ENCODE measurements at places on chromosomes 12 and 14. TPM values are rescaled to one million over a fixed set of nuclear protein-coding genes. Genes with fewer than 3 reads are reported as not detected.

GRCh38 chr14:96156804-96157760, 47.6 kb upstream of the BDKRB2 start:
- no peak for DNase-seq

- no peak for DNase-seq
Measured at GRCh38 chr14:79802093-79802492, 409.2 kb downstream of the DIO2 start.

DNA sequence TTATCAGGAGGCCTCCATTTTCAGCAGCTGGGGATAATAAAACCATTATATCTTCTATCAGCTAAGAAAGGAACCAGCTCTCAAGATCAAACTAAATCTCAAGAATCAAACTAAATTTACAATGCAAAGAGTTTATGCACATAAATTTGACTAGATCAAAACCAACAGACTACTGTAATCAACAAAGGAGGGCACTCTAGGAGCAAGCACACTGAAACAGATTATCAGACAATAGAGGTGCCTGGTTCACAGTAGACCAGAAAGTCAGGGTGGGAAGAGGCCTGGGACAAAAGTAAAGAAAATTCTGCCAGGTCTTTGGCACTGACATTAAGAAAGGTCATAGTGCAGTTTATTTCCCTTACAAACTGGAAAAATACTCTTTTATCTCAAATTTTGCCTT, 61.0 kb downstream of the HECTD4 start:
- no peak for DNase-seq

DNA sequence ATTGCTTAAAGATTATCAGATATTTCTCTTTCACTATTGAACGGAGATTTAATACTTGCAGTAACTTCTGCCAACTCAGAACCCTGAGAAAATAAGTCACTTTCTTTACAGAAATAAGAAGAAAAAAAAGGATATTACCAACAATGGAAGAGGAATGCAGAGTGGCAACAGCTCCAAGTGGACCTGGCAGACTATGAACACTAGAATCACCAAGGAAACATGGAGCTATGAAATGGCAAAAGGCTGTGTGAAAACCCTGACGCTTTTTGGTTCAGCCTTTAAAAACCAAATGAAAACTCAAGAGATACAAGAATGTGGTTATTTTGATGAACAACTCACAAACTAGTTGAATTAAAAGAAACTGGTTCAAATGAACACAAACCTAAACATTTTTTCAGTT, 17.7 kb downstream of the DTD2 start:
- DNase-seq: no peak

- no peak for DNase-seq
Measured at GRCh38 chr12:7162691-7163114, 26.8 kb upstream of the PEX5 start.

DNA sequence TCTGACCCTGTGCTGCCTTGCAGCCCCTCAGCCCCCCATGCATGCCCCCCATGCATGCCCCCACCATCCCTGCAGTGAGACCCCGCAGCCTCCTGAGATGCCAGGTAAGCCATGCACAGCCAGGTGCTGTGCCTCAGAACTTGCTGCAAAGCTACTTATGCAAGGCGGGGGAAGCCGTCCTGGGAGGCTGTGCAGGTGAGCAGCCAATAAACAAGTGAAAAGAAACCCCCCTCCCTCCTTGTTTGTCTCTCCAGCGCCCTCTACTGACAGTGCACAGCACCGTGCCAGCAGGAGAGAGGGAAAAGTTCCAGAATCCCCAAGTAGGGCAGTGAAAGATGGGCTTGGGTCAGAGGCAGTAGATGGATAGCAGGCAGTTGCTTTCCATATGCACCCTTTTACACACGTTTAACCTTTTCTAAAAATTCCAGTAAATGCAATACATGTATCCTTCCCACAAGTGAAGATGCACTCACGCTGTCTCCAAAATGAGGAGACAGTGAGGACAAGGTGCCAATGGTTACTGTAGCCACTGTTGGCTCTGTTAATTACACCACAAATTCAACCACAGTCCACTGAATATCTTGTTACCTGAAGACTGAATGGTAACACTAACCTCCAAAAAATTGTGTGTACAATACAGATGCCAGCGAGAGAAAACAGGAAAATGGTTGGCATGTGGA, 18.0 kb downstream of the TNFAIP2 start:
- DNase-seq: peak; percentile 48

Gene RFX4
- not detected for total RNA-seq

Gene PMCH
- not detected for total RNA-seq

Gene CABP1
- not detected for total RNA-seq

Gene INF2
- 36.9 TPM for total RNA-seq

Data from dermis microvascular lymphatic vessel endothelial cell (primary cell).